LNCaP clone FGC (cell line): ENCODE measurements at places on chromosomes 1 and 21.

DNA sequence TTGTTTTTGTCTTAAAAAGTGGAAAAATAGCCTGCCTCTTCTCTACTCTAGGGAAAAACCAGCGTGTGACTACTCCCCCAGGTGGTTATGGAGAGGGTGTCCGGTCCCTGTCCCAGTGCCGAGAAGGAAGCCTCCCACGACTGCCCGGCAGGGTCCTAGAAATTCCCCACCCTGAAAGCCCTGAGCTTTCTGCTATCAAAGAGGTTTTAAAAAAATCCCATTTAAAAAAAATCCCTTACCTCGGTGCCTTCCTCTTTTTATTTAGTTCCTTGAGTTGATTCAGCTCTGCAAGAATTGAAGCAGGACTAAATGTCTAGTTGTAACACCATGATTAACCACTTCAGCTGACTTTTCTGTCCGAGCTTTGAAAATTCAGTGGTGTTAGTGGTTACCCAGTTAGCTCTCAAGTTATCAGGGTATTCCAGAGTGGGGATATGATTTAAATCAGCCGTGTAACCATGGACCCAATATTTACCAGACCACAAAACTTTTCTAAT is 35.0 kb upstream of the TDRD10 start:
- no peak for DNase-seq

- DNase-seq: no peak
These were observed 45.1 kb downstream of the PDPN start for GRCh38 chr1:13628711-13629110.

- no peak for DNase-seq
These were observed 48.8 kb upstream of the CAMK1G start for GRCh38 chr1:209534496-209535250.

GRCh38 chr1:188444526-188444925 is 1615.8 kb downstream of the PLA2G4A start:
- no peak for DNase-seq

GRCh38 chr1:112957133-112957812 is 1.3 kb upstream of the SLC16A1 start:
- no peak for DNase-seq

DNA sequence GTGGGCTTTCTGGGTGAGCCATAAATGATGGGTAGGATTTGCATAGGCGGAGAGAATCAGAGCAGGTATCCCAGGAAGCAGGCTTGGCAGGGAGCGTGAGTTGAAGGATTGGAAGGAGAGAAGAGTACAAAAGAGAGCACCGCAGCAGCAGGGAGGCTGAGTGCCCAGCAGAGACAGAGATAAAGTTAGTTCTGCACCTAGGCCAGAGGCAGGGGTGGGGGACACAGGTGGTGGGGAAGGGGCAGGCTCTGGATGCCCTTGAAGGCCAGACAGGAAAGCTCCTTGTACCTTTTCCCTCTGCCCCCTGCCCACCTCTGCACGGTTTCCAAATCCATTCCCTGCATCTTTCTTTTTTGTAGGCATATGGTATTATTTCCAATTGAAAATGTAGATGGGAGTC is 33.0 kb upstream of the TRABD2B start:
- DNase-seq: no peak

DNA sequence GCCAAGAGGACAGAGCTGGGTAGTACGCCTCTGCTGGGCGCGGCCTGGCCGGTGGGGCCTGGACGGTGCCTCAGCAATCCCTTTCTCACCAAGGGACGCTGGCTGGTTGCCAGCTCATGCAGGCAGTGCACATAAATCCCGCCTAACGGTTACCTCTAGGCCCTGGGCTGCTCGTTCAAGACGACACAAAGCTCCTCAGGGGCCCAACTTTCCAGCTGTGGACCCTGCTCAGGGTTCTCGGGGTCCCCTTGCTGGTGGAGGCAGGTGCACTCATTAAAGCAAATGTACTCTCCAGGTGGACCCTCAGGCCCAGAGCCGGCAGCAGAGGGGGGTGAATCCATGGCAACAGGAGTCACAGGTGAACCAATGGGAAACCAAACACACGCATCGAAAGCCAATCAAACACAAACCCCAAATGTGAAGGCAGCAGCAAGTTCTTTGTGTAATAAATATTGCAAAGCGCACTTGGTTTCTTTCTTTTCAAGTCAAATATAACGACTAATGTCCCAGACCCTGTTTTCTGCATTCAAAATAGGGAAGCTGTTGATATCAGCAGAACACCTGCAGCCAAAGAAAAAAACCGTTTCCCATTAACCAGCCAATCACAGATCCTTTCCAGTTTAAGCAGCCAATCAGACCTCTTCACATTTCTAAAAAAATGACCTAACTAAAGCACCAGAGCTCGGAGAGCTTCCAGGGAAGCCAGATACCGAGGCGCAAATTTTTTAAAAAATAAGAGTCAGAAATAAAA is 26.1 kb upstream of the CLSTN1 start:
- DNase-seq: no peak
